ENCODE measurements at places on chromosomes 1 and 21.

DNA sequence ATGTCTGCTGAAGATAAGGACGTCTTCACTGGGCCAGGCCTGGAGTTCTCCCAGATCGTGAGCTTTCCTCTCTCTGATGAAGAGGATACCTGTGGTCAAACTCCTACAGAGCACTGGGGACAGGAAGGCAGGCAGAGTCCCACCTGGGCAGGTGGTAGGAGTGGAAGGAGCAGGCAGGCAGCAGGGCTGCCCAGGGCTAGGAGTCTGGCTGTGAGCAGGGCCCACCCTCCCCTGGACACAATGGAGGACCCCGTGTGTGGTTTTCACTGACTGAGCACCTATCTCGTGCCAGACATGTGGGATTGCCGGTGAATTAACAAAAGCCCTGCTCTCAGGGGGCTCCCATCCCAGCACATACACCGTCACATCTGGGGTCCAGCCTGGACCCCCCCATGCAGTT is 4.9 kb upstream of the SAMD11 start:
- H3K36me3 ChIP-seq = no peaks in the 10 kb centered on the region
- H3K4me1 ChIP-seq = peaks cover 36% of the 10 kb centered on the region

DNA sequence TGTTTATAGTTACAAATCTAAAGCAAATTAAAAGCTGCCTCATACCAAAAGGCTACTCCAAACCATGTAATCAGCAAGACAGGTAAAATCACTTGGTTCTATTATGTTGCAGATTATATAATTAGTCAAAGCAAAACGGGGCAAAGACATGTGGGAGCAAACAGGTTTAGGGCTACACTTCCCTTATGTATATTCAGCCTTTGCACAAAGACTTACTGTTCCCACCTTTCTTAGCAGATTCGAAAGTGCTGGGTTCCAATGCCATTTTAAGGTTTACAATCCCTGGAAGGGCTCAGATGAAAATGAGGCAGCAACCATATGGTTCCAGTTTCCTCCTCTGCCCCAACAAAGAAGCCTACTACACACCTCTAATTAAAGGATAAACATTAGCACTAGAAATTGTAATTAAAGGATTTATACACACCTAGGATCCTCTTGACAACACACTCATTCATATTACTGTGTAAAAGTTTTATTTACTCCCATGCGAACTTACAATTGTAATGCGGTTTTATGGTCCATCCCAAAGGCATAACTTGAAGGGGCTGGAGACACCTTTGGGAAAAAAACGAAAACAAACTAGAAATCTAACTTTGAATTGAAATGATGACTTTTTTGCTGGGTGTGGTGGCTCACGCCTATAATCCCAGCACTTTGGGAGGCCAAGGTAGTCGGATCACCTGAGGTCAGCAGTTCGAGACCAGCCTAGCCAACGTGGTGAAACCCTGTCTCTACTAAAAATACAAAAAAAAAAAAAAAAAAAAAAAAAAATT is 117.3 kb upstream of the PKN2 start:
- H3K27ac ChIP-seq = no peak overlapping the region
- no peaks in the 10 kb centered on the region for H3K36me3 ChIP-seq
- H3K4me3 ChIP-seq = no peak overlapping the region

GRCh38 chr1:17565461-17566252 is 26.2 kb downstream of the ARHGEF10L start:
- no peak for DNase-seq
- no peak overlapping the region for H3K4me3 ChIP-seq

GRCh38 chr1:65387821-65388220 is 32.6 kb upstream of the LEPR start:
- no peak overlapping the region for H3K27ac ChIP-seq
- H3K4me3 ChIP-seq = no peak overlapping the region
- DNase-seq = no peak
- no peaks in the 10 kb centered on the region for H3K27me3 ChIP-seq
- H3K36me3 ChIP-seq = no peaks in the 10 kb centered on the region
- H3K4me1 ChIP-seq = no peaks in the 10 kb centered on the region

GRCh38 chr1:26259005-26259404 is 20.9 kb upstream of the SH3BGRL3 start:
- H3K27me3 ChIP-seq = no peaks in the 10 kb centered on the region
- no peaks in the 10 kb centered on the region for H3K36me3 ChIP-seq
- no peak overlapping the region for H3K4me3 ChIP-seq
- no peaks in the 10 kb centered on the region for H3K4me1 ChIP-seq
- no peak for DNase-seq

DNA sequence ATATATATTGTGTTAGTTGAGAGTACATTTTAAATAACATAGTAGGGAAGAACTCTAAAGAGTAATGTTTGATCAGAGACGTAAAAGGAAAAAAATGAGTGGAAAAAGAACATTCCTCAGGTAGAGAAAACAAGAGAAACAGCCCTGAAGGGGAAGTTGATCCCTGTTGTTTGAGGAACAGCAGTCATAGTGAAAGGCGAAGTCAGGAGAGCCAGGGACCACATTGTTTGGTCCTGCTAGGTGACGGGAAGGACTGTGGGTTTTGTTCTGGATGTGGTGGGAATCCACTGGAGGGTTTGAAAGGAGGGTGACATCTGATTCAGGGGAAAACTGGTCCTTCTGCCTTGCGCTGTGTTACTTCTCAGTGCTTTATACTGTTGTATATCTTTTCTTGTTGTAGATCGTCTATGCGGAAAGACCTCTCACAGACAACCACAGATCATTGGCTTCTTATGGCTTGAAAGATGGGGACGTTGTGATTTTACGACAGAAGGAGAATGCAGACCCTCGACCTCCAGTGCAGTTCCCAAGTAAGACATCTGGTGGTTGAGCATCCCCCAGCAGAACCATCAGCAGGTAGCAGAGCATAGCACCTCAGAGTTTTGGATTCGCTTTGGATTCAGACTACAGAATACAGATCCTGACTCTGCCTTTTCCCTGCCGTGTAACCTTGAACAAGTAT is 9.2 kb downstream of the DDI2 start:
- no peaks in the 10 kb centered on the region for H3K36me3 ChIP-seq
- DNase-seq = no peak
- H3K4me1 ChIP-seq = peaks cover 34% of the 10 kb centered on the region
- no peaks in the 10 kb centered on the region for H3K27me3 ChIP-seq

DNA sequence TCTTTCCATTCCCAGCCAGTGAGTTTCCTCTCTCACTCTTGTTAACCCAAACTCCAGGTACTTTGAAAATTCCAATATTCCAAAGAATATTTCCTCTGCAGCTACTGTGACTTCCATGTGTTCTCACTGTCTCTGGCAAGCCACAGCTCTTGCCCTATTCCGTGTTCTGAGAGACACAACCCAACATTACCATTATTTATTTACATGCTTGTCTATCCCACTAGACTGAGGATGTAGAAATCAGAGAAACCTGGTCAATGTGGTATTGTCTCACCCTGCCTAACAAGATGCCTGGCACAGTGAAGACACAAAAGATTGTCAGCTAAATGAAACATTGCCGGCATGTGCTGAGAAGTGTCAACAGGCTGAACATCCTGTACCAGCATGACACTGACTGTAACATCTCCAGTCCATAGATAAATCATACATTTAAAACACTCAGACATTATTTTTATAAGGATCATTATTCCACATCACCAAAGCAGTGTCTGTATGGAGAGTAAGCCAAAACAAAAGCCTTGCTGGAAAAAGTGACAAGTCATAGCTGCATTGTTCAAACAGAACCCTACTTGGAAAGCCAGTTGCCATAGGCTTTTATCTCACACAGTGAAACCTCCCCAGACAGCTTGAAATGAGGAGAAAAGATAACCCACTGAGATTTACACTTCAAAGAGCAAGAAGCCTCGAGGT is 72.3 kb downstream of the SIPA1L2 start:
- no peaks in the 10 kb centered on the region for H3K36me3 ChIP-seq
- H3K27me3 ChIP-seq = no peaks in the 10 kb centered on the region
- H3K4me1 ChIP-seq = peaks cover 55% of the 10 kb centered on the region
- H3K27ac ChIP-seq = peak overlapping the region; percentile 79

GRCh38 chr21:34888569-34889319 is 160.4 kb downstream of the RUNX1 start:
- peak; percentile 97 for DNase-seq
- peak overlapping the region; percentile 99 for H3K27ac ChIP-seq
- H3K4me3 ChIP-seq = peak overlapping the region; percentile 87

DNA sequence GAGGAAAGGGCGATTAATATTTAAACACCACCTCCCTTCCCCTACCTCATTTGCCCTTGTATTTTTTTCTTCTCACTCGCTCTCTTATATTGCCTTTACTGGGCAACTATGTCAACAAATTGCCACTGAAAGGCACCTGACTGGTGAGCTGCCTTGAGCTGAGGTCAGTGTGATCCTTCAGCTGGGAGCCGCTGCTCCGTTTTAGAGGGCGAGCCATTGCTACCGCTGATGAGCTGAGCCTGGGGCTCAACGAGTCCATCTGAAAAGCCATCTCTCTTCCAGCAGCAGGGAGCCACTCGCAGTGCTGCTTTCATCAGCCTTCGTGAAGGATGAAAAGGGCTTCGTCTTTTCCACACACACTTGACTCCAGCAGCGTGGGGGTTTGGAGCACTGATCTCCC is 108.0 kb upstream of the KIF26B start:
- no peak for DNase-seq
- no peak overlapping the region for H3K4me3 ChIP-seq
- H3K27ac ChIP-seq = no peak overlapping the region
- H3K4me1 ChIP-seq = no peaks in the 10 kb centered on the region

GRCh38 chr1:230335861-230336522 is 90.1 kb downstream of the PGBD5 start:
- no peak overlapping the region for H3K27ac ChIP-seq
- H3K27me3 ChIP-seq = no peaks in the 10 kb centered on the region
- peak; percentile 37 for DNase-seq
- H3K36me3 ChIP-seq = no peaks in the 10 kb centered on the region
- no peaks in the 10 kb centered on the region for H3K4me1 ChIP-seq

- peaks cover 62% of the 10 kb centered on the region for H3K27me3 ChIP-seq
- H3K27ac ChIP-seq = no peak overlapping the region
- DNase-seq = no peak
- no peaks in the 10 kb centered on the region for H3K36me3 ChIP-seq
- H3K4me3 ChIP-seq = no peak overlapping the region
- peaks cover 13% of the 10 kb centered on the region for H3K4me1 ChIP-seq
Observed at GRCh38 chr1:3060127-3060526, 8.9 kb upstream of the PRDM16 start.

DNA sequence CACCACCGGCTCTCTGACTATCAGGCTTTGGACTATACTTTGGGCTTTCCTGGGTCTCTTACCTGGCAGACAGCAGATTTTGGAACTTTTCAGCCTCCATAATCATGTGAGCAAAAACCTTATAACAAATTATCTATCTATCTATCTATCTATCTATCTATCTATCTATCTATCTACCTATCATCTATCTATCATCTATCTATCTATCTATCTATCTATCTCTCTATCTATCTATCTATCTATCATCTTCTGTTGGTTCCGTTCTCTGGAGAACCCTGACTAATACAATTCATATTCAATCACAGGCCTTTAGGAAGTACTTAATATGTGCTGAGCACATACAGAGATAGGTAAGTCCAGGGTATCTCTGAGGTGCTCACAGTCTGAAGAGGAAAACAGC is 18.7 kb upstream of the SCMH1 start:
- H3K27me3 ChIP-seq = no peaks in the 10 kb centered on the region
- H3K27ac ChIP-seq = no peak overlapping the region
- no peaks in the 10 kb centered on the region for H3K4me1 ChIP-seq
- no peaks in the 10 kb centered on the region for H3K36me3 ChIP-seq

DNA sequence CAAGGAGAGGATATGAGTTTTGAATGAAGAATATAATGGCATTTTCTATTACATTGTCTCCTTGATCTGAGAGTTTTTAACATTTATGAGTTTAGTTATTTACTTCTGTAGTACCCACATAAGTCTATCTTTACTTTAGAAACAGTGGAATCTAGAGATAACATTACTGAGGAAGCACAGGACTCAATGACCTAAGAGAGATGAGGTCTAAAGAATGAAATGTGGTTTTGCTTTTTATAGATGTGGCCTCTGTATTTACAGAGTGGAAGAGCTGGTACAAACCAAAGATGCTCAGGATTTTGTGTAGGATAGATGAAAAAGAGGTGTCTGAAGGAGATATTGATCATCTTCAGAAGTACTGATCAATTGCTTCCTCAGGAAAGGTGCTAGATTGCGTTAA is 177.3 kb downstream of the KCTD3 start:
- H3K36me3 ChIP-seq = no peaks in the 10 kb centered on the region
- no peak overlapping the region for H3K27ac ChIP-seq
- no peak for DNase-seq
- H3K4me1 ChIP-seq = no peaks in the 10 kb centered on the region
- H3K27me3 ChIP-seq = no peaks in the 10 kb centered on the region
- H3K4me3 ChIP-seq = no peak overlapping the region

GRCh38 chr1:155011004-155011416 is 8.4 kb downstream of the ZBTB7B start:
- H3K27me3 ChIP-seq = no peaks in the 10 kb centered on the region
- H3K4me1 ChIP-seq = peaks cover 33% of the 10 kb centered on the region
- peak overlapping the region; percentile 20 for H3K27ac ChIP-seq
- no peaks in the 10 kb centered on the region for H3K36me3 ChIP-seq
- H3K4me3 ChIP-seq = no peak overlapping the region

DNA sequence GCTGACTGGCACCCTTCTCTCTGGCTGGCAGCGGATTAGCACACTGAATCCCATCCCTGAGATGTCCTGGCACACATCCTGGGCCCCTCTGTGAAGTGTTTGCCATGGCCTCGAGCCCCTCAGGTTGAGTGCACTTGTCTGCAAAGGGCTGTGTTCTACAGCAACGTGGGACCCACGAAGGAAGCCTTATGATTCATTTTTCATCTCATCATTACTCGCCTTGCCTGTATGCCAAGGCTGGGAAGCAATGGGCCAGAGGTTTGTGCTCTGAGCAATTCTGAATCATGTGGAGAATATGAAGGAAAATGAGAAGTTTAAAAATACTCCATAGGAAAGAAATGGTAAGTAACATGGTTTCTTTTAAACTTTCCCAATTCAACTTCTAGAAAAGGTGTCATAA is 124.8 kb upstream of the LMO4 start:
- no peak overlapping the region for H3K4me3 ChIP-seq
- H3K27ac ChIP-seq = no peak overlapping the region
- peaks cover 6% of the 10 kb centered on the region for H3K27me3 ChIP-seq
- H3K36me3 ChIP-seq = no peaks in the 10 kb centered on the region
- no peak for DNase-seq

DNA sequence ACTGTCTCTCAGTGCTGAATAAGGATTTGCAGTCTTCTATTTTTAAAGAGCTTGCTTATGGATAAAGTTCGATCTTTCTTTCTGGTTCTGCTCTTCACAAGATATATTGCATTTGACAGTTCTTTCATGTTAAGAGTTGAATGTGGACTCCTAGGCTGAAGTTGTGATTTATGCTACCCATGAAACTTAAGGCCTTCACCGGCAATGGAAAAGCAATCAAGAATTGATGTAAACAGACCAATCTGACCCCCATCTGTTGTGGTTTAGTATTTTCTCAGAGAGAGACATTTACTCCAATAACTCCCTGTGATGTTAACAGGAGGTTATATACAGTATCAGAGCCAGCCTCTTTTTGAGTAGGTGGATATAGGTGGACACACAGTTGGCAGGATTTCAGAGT is 165.8 kb downstream of the PAPPA2 start:
- no peak for DNase-seq
- no peaks in the 10 kb centered on the region for H3K27me3 ChIP-seq
- no peaks in the 10 kb centered on the region for H3K36me3 ChIP-seq
- H3K4me1 ChIP-seq = no peaks in the 10 kb centered on the region

Measured in hepatocyte (in vitro differentiated cells).